Gastrocnemius medialis (tissue), 4 donors: ENCODE measurements at places on chromosomes 11 and 22. TPM values are rescaled to one million over a fixed set of nuclear protein-coding genes. Genes with fewer than 3 reads are reported as not detected.

DNA sequence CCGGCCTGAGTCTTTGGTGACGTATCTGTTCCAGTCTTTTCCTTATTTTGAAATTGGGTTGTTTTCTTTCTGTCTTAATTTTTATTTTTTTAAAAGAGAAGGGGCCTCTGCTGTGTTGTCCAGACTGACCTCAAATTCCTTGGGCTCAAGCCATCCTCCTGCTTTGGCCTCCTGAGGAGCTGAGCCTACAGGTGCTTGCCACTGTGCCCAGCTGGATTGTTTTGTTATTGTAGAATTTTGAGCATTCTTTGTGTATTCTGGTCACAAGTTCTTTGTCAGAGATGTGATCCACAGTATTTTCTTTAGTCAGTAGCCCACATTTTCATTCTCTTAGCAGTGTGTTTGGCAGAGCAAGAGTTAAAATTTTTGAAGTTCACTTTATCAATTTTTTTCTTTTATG lies 100.1 kb downstream of the ATXN10 start:
- no peak overlapping the region for H3K4me3 ChIP-seq
- H3K36me3 ChIP-seq = no peaks in the 10 kb centered on the region
- DNase-seq = no peak
- H3K27ac ChIP-seq = no peak overlapping the region
- H3K4me1 ChIP-seq = peaks cover 35% of the 10 kb centered on the region

DNA sequence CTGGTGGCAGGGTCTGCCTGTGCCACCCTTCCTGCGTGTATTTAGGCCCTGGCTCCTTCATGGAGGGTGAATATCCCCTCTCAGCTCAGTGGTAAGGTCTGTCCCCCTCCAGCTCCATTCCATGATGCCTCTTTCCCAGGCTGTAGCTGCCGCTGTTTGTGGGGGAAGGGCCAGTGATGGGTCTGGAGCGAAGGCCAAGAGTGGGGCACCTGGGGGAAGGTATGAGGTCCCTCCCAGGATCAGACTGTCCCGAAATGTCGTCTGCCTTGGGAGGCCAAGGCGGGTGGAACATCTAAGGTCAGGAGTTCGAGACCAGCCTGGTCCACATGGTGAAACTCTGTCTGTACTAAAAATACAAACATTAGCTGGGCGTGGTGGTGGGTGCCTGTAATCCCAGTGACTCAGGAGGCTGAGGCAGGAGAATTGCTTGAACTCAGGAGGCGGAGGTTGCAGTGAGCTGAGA lies 1.1 kb downstream of the CD151 start:
- peak overlapping the region; percentile 97 for H3K27ac ChIP-seq
- H3K36me3 ChIP-seq = no peaks in the 10 kb centered on the region
- H3K27me3 ChIP-seq = peaks cover 14% of the 10 kb centered on the region
- DNase-seq = peak; percentile 68
- peaks cover 33% of the 10 kb centered on the region for H3K4me1 ChIP-seq

GDPD4 gene
- total RNA-seq = not detected

DNA sequence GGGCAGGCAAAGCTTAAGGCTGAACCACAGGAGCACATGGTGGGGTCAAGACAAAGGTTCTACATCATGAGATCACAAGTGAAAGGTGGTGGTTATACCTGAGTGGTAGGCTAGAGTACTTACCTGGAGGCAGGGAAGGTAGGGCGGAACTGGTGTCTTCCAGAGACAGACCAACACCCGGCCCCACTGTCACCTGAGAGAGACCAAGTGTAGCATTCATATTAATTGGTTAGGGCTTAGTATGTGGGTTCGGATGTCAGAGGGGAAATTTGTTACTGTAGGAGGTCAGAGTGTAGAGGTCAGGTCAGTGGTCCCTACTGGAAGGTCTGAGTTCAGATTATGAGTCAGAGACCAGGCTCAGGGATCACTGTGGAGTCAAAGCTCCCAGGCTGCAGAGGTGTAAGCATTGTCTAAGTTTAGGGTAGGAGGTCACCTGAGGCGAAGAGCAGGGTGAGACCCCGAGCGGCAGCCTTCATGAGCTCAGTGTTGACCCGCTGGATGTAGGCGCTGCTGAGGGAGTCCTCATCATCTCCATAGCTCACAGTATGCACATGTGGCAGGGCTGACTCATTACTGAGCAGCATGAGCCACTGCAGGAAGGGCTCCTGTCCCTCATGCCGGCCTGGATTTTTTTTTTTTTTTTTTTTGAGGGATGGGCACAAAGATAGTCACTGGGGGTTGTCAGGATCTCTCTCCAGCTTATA lies 3.2 kb downstream of the TPP1 start:
- H3K4me1 ChIP-seq = peaks cover 22% of the 10 kb centered on the region
- DNase-seq = no peak
- H3K27ac ChIP-seq = no peak overlapping the region
- no peaks in the 10 kb centered on the region for H3K36me3 ChIP-seq
- no peaks in the 10 kb centered on the region for H3K27me3 ChIP-seq
- H3K4me3 ChIP-seq = no peak overlapping the region

GRCh38 chr11:30015725-30016412 lies 961 bp downstream of the KCNA4 start:
- DNase-seq = no peak
- H3K4me1 ChIP-seq = no peaks in the 10 kb centered on the region
- no peaks in the 10 kb centered on the region for H3K36me3 ChIP-seq

EP300 gene
- total RNA-seq = 37.7 TPM

DNA sequence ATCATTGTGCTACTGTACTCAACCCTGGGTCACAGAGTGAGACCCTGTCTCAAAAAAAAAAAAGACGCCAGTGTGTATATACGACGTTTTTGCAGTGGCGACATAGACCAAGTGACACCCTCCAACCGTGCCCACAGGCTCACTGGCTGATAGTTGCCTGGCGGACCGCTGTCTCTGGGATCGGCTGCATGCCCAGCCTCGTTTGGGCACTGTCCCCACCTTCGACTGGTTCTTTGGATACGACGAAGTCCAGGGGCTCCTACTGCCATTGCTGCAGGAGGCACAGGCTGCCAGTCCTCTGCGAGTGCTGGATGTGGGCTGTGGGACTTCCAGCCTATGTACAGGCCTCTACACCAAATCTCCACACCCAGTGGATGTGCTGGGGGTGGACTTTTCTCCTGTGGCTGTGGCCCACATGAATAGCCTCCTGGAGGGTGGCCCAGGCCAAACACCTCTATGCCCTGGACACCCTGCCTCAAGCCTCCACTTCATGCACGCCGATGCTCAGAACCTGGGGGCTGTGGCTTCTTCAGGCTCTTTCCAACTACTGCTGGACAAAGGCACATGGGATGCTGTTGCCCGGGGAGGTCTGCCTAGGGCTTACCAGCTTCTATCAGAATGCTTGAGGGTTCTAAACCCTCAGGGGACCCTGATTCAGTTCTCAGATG lies 1.3 kb downstream of the CSKMT start:
- H3K27ac ChIP-seq = peak overlapping the region; percentile 90
- H3K36me3 ChIP-seq = no peaks in the 10 kb centered on the region
- DNase-seq = no peak
- H3K27me3 ChIP-seq = no peaks in the 10 kb centered on the region
- peak overlapping the region; percentile 81 for H3K4me3 ChIP-seq
- H3K4me1 ChIP-seq = peaks cover 46% of the 10 kb centered on the region
